ENCODE measurements at places on chromosomes 16 and 17. TPM values are rescaled to one million over a fixed set of nuclear protein-coding genes. Genes with fewer than 3 reads are reported as not detected.

The P2RX5 gene
- 1.2 TPM for total RNA-seq

The SLC46A1 gene
- 4.8 TPM for total RNA-seq

The RNF222 gene
- not detected for total RNA-seq

The HS3ST3B1 gene
- total RNA-seq, result 28.3 TPM

The TBC1D3E gene
- total RNA-seq, result not detected

The TNS4 gene
- total RNA-seq, result not detected

The CMTR2 gene
- 28.2 TPM for total RNA-seq

The KRTAP4-7 gene
- total RNA-seq, result not detected

The FKBP10 gene
- total RNA-seq, result 239 TPM

The CDH11 gene
- 6.5 TPM for total RNA-seq

The ERAL1 gene
- 25.4 TPM for total RNA-seq

The CHST5 gene
- 0.20 TPM for total RNA-seq

The PABPN1L gene
- not detected for total RNA-seq

The CDH1 gene
- total RNA-seq, result not detected

The TMEM114 gene
- total RNA-seq, result not detected

The SUZ12 gene
- total RNA-seq, result 16.2 TPM

The HYDIN gene
- under 0.01 TPM for total RNA-seq

The NOS2 gene
- total RNA-seq, result not detected

The CYBA gene
- 31.6 TPM for total RNA-seq

The ADAM11 gene
- total RNA-seq, result 0.59 TPM

The CUEDC1 gene
- 13.5 TPM for total RNA-seq

The SLC12A3 gene
- not detected for total RNA-seq

The TSNAXIP1 gene
- 0.98 TPM for total RNA-seq

The ZNF19 gene
- total RNA-seq, result 3.7 TPM

The CPHXL2 gene
- total RNA-seq, result not detected

The MAP3K3 gene
- total RNA-seq, result 38.1 TPM

The ABCC6 gene
- under 0.01 TPM for total RNA-seq

The TVP23A gene
- not detected for total RNA-seq

All from subcutaneous preadipocyte (primary cell).